Esophagus mucosa (tissue), 1 donor: ENCODE measurements at places on chromosomes 16 and 17. TPM values are rescaled to one million over a fixed set of nuclear protein-coding genes. Genes with fewer than 3 reads are reported as not detected.

Gene SLC6A4
- 1.5 TPM for total RNA-seq

Gene SHCBP1
- total RNA-seq, result 7.7 TPM

Gene RAB37
- 0.96 TPM for total RNA-seq

Gene DRG2
- total RNA-seq, result 29.4 TPM

Gene NPTX1
- total RNA-seq, result not detected

Gene ANKRD40CL
- not detected for total RNA-seq

Gene DUSP14
- total RNA-seq, result 14.2 TPM

Gene OTOP2
- total RNA-seq, result 0.36 TPM

Gene FZD2
- 0.60 TPM for total RNA-seq

Gene SLC38A8
- total RNA-seq, result not detected

Gene KRT33B
- not detected for total RNA-seq

Gene TAT
- 0.24 TPM for total RNA-seq
